ENCODE measurements at places on chromosomes 12 and 14. TPM values are rescaled to one million over a fixed set of nuclear protein-coding genes. Genes with fewer than 3 reads are reported as not detected.

Gene CELA1
- total RNA-seq = not detected

Gene MUCL1
- total RNA-seq = not detected

Gene AQP6
- total RNA-seq = not detected

Gene NANOG
- not detected for total RNA-seq

Gene VRTN
- total RNA-seq = not detected

Gene HOXC11
- total RNA-seq = not detected

Gene RPL10L
- not detected for total RNA-seq

Gene CLEC7A
- 10.3 TPM for total RNA-seq

Gene KRT77
- total RNA-seq = not detected

Gene KRT81
- total RNA-seq = not detected
